NCI-H1092 (cell line): ENCODE measurements at places on chromosomes 5 and 9.

DNA sequence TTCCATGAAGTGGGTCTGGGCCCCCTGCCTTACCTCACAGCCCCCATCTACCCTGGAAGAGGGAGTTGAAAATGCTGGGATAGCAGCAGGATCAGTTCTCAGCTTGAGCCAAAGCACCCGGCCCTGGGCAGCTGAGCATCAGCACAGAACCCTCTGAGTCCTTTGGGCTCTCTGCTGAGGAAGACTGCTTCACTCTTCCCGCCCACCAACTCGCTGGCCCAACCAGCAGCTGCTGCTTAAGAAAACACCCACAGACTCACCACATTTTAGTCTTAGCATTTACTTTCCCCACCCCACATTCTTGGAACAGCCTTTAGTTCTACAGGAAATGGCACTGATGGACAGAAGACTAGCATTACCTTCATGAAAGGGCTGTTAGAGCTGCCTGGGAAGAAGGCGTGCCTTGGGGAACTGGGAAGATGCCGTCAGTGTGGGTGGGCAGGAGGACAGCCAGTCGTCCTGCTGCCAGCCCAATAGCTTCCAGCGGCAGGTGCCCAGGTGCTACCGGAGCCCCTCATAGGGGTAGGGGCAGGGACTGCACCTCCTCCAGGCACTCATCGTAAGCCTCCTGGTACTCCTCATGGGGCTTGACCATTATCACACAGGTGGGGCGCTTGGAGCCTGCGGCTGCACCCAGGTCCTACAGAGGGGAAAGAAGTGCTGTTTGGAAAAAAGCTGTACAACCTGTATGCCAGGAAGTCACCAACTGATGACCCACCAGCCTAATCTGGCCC is 4.3 kb downstream of the NHP2 start:
- DNase-seq, result no peak

- no peak for DNase-seq
These were observed 5.9 kb upstream of the YTHDC2 start for GRCh38 chr5:113507601-113508000.

DNA sequence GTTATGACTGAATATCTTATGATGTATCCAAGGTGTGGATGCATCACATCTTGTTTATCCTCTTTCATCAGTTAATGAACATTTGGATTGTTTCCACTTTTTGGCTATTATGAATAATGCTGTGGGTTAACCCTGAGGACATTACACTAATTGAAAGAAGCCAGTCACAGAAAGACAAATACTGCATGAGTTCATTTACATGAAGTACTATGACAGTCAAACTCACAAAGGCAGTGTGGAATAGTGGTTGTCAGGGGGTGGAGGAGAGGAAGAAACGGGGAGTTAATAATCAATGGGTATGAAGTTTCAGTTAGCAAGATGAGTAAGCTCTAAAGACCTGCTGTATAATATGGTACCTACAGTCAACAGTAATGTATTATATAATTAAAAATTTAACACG is 409.4 kb upstream of the CTNND2 start:
- DNase-seq, result no peak

DNA sequence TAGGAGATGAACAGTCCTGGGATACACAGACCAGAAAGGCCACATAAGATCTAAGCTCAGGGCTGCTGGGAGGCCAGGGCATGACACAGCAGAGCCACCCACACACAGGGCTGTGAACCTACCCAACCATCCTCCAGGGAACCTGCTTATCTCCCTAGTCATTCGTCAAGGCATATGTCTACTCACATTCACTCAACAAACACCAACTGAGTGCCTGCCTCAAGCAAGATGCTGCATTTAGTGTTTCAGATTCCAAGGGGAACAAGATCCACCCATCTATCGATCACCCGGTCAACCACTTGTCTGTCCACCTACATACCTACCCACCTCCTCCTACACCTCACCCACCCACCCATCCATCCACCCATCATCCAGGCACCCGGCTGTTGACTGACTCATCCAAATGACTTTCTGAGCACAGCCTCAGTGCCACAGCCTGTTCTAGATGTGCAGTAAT is 1.9 kb downstream of the DPM2 start:
- DNase-seq, result no peak

- DNase-seq, result peak; percentile 30
These were observed 39.7 kb downstream of the EXD3 start for GRCh38 chr9:137383081-137383783.

DNA sequence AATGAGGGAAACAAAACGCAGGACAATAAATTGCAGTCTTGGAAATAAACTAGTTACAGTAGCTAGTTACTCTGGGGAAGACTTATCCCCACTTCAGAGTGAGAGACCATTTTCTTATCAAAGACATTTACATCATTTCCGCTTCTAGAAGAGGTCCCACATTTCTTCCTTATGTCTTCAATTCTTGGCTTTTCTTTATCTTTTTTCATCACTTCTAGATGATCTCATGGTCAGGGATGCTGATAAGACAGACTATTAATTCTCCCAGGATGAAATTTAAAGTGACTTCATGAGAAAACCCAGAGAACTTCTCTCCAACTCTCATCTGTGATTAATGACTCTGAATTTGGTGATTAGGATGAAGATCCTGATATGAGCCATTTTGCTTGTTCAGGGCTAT is 229.1 kb downstream of the MTRR start:
- DNase-seq, result no peak

DNA sequence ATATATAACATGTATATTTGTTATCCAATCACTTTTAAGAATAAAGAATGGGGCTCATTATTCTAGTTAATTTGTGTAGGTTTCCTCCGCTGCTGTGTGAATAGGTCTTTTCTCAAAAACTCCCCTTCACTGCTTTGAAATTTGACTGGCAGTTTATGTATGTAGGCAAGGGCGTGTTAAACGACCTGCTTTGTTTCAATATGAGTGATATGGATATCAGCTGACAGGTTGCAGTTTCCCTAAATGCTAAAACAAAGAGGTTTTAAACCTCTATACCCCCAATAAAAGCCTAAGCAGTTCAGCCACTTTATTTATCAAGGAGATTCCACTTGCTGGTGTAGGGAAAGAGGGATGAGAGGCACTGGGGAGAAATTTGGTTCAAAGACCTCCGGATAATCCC is 159.6 kb downstream of the TMEM167A start:
- DNase-seq, result no peak

DNA sequence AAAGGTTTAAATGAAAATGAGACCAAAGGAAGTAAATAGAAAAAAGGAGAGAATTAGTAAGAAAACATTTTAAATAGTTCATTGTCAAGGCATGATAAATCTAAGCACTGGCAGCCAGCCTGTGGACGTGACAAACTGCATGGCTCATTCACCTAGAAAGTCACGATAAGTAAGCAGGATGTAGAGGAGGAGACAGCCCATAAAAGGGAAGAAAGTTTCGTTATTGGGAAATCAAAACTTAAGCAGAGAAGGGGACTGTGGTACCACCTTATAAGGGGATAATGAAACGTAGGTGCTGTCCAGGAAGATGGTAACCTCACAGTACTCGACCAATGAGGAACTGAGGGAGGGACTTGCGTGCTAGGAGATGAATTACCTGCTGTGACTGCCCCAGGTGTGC is 494.5 kb upstream of the GRAMD2B start:
- DNase-seq, result no peak

DNA sequence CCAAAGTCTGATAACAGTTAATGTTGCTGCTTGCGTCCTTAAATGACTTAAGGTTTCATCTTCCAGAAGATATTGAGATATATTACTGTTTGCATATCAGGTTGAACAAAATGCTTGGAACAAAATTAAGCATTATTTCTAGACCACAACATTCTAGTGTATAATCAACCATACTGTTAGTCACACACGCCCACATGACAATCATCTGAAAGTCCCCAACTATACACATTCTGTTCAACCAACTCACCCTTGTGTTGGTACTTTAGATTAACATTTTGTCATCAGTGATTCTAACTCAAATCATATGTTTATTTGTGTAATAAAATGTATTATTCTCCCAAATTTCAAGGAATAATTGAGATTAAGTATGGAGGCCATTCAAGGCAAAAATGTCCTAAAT is 47.3 kb downstream of the LURAP1L start:
- DNase-seq, result no peak

- DNase-seq, result no peak
These were observed 696.9 kb upstream of the C9orf72 start for GRCh38 chr9:28270156-28270555.

DNA sequence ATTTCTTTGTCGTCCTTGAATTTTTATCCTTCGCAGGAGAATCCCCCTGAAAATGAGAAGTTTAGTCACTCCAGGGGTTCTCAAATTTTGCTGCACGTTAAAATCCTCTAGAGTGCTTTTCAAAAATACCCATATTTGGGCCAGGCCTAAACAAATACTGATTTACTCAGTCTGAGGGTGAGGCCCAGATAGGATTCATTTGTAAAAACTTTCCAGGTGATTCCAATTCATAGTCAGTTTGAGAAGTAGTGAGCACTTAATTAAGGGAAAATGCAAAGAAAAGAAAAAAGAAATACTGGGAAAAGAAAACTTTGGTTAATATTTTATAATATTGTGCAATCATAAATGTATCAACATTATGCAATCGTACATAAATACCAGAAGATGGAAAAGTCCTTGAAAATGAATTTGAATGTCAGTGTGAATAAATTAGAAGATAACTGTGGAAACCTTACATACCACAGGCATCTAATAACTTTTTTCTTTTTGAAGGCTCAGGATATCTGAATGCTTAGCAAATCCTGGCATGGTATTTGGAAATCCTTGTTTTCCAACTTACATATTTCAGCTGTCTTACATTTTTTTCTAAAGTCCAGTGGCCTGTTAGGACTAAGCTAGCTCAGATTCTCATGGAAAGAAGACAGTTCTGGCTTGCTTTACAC is 116.5 kb upstream of the DAPK1 start:
- no peak for DNase-seq

DNA sequence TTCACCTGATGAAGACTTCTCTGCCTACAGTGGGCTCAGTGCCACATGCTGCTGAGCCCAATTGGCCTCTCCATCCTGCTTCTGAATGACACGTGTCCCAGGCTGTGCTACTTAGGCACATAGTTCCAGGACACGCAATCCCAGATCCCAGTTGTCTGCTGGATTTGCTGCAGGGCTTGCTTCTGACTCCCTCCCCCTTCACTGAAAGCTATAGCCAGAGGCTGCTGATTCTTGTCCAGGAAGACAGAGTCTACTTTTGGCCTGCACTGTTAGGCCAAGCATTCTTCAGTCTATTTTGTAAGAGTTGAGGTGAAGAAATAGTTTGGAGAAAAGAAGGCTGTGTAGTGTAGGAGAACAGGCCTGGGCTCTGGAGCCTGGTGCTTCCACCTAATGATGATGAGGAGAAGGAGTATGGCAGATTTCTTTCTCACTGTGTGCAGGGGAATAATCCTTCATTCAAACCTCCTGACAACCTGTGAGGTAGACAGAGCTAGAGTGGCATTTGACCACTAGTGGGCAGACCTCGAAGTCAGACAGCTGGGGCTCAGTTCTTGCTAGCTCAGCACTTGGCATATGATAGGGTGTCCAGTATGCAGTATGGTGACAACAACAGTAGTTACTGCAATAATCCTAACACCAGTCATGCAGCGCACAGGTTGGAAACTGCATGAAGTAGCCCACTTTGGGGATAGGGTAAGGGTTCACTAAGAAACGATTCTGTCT is 19.5 kb upstream of the ASPN start:
- no peak for DNase-seq

- DNase-seq, result no peak
These were observed 24.2 kb downstream of the ACSL6 start for GRCh38 chr5:131987251-131987650.
